ENCODE measurements at places on chromosomes 2 and 18.

GRCh38 chr2:150880986-150881385, 380.7 kb downstream of the RBM43 start:
- DNase-seq = no peak

GRCh38 chr2:225556461-225556860, 157.0 kb downstream of the NYAP2 start:
- no peak for DNase-seq

DNA sequence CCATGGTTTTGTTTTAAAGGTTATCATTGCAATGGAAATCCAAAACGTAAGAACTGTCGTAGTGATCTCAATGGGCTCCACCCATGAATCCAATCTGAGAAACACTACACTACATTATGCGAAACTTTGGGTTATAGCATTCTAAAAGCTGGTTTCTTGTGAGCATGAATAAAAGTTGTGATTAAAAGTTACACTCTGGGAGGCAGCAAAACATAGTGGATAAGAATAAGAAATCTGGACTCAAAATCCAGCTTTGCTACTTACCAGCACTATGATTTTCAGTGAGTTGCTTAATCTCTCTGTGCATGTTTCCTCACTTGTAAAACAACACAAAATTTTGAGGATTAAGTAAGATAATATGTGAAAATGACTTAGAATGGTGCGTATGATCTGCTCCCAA, 25.7 kb upstream of the THOC1 start:
- no peak for DNase-seq

DNA sequence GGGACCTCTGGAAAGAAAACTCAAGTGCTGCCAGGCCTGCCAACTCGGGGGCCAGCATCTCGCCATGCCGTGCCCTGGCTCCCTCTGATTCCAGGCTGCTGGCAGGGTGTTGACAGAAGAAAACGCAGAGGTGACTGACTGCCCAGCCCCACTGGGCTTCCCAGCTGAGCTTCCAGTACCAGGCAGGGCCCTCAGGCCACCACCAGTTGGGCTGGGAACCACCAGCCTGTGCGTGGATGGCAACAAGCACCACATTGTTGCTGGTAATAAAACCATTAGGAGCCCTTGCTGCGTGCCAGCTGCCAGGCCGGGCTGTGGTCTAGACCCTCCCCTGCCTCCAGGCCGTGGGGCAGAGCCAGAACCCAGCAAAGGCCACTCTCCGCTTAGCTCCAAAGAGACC, 9.2 kb downstream of the DNMT3A start:
- DNase-seq = no peak

DNA sequence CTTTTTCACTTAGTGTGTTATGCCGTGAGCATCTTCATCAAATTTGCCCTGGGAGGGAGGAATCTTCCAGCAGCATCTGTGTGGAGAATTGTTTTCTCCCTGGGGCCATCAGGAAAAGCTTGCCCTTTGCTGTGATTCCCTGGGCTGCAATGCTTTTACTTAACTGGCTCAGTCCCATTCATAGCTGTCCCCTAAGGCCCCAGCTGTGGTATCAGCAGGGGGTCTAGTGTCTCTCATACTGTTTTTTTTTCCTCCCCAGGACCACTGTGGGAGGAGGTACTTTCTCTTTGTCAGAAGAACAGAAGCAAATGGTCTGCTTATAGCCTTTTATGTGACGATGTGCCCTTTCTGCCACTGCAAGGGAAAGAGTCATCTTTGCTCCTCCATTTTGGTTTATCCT, 176.8 kb upstream of the CELF4 start:
- no peak for DNase-seq

- DNase-seq = no peak
Observed at GRCh38 chr2:198444800-198445287, 640.5 kb downstream of the PLCL1 start.

GRCh38 chr2:1817256-1818051, 73.1 kb upstream of the PXDN start:
- DNase-seq = no peak

DNA sequence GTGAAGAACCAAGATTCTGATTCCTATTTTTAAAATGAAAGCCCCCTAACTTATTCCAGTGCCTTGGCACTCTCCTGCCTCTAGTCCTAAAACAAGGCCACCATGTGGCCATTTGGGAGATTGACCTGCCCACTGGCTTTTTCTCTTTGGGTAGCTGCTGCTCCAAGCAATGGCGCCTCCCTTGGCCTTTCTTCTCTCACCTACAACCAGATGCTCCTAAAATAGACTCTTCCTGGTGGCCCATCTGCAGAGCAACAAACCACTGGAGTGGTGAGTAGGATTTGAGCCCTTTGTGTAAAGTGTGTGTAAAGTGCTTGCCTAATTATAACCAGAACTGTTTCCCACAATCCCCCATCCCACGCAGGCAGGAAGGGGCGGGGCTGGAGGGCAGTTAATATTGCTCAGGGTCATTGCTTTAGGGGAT, 114.2 kb downstream of the FHOD3 start:
- DNase-seq = no peak

GRCh38 chr2:60051991-60052390, 501.5 kb downstream of the BCL11A start:
- DNase-seq = no peak

- no peak for DNase-seq
Observed at GRCh38 chr2:65277118-65277517, 49.5 kb downstream of the ACTR2 start.

DNA sequence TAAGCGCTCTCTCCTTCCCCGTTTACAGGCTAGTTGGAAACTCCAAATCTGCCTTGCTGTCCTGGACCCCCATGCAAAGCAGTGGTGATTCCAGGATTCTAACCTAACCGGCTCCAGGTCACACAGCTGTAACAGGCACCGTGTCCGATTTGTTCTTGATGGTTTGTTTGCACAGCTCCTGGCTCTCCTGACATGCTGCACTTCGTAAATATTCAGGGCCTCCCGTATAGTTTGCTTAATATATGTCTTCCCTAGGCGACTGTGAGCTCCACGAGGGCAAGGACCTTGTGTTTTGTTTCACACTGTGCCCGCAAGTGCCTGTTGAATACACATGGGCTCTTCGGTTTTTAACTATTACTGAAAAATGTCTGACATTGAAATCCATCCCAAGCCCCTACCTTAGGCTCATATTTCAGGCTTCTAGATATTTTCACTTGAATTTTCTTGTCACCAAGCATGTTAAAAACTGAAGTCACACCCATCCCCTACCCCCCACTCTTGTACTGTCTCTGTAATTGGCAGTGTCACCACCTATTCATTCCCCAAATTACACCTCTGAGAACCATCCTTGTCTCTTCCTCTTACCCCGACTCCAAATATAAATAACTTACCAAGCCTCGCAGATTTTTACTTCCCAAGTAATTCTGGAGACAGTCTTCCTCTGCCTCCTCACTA, 1.0 kb upstream of the PUM2 start:
- no peak for DNase-seq

DNA sequence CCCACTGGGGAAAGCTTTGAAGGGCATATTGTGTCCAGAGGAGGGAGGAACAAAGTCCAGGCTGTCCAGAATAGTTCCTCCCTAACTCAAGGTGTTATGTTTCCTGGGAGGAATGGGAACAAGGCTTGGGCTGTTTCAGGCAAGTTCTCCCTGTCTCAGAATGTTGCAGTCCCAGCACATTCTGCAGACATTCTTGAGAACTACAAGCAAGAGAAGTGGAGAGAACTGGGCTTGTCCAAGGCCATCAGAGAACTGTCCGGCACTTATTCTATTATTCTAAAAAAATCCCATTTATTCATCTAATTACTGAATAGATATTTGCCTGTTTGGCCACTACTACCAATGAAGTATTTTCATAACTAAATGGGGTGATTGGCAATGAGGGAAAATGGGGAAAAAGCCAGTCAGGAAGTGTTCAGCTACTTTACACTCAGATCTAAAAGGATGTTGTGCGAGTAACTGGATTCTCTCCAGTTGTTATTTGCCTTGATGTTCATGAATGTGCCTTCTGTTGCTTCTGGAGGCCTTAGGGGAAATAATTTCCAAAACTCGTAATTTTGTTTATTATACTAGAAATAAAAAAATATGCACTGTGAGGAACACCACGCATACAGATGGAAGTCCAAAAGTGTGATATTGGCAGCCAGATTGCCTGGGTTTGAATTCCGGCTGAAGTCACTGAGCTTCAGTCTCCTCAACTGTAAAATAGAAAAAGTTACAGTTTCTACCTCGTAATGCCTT, 300.1 kb upstream of the RND3 start:
- no peak for DNase-seq

DNA sequence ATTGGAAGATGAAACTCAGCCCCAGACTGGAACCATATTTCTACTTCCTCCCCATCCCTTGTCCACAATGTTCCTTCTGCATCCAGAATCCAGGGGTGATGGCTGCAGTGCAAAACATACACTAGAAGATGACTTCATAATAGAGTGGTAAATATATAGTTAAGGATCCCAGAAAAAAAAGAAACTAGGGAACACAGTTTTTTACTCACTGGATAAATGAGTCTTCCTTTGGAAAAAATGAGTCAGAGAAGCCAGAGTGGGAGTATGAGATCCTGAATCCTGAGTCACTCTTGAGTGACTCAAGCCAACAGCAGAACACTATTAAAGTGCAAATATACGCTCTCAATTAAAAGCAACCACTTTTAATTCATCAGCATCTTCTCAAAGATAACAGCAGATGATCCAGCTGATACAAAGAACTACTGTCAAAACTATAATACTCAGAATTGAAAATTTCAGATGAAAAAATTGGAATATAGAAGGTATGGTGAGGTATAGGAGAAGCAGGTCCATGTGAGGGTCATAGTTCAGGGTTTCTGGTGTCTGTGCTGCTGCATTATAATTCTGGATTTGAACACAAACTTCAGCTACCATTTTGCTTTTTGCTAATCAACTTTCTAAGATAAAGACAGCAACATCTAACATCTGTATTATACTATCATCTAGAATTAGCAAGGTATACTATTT, 987.2 kb upstream of the CDH2 start:
- DNase-seq = no peak

- no peak for DNase-seq
Observed at GRCh38 chr2:173874003-173874893, 90.9 kb downstream of the SP3 start.

- no peak for DNase-seq
Observed at GRCh38 chr2:72439892-72440291, 292.2 kb upstream of the CYP26B1 start.

DNA sequence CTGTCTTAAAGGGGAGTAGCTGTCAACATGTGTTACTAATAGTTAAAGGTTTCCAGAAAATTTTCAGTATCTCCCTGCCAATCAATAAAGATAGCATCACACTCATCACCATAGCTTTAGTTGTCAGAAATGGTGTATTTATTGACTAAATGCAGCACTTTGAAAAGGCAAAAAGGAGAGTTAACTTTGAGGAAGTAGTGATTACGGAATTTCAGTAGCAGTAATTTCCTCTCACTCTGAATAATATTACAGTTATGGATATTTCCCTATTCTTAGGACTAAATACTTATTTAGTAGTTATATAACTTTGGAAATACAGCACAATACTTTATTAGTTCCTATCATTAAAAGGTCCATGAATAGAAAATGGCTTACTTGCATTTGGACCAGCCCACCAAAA, 250.5 kb downstream of the CAMKMT start:
- no peak for DNase-seq

- DNase-seq = no peak
Observed at GRCh38 chr2:207523005-207523404, 6.8 kb upstream of the CREB1 start.
